Inflammatory macrophage (primary cell): ENCODE measurements at places on chromosomes 3 and 15.

GRCh38 chr3:133121450-133121849, 83.3 kb downstream of the TMEM108 start:
- DNase-seq: no peak

GRCh38 chr15:67883234-67883773, 43.5 kb upstream of the RNU6-1 start:
- no peak for DNase-seq

- DNase-seq: no peak
These were observed 297.2 kb downstream of the RPLP1 start for GRCh38 chr15:69749797-69750196.

DNA sequence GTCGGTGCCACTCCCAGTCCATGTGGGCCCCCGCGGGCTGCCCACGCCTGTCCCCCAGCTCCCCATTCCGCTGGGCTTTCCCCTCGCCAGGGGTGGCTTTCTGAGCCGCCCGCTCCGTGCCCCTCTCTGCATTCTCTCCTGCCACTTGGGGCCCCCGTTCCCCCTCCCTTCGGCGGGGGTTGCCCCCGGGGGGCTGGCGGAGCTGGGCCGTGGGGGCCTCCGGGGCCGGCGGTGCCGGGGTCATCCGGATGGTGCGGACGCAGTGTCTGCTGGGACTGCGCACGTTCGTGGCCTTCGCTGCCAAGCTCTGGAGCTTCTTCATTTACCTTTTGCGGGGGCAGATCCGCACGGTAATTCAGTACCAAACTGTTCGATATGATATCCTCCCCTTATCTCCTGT, 46.5 kb downstream of the GRAMD1C start:
- no peak for DNase-seq

DNA sequence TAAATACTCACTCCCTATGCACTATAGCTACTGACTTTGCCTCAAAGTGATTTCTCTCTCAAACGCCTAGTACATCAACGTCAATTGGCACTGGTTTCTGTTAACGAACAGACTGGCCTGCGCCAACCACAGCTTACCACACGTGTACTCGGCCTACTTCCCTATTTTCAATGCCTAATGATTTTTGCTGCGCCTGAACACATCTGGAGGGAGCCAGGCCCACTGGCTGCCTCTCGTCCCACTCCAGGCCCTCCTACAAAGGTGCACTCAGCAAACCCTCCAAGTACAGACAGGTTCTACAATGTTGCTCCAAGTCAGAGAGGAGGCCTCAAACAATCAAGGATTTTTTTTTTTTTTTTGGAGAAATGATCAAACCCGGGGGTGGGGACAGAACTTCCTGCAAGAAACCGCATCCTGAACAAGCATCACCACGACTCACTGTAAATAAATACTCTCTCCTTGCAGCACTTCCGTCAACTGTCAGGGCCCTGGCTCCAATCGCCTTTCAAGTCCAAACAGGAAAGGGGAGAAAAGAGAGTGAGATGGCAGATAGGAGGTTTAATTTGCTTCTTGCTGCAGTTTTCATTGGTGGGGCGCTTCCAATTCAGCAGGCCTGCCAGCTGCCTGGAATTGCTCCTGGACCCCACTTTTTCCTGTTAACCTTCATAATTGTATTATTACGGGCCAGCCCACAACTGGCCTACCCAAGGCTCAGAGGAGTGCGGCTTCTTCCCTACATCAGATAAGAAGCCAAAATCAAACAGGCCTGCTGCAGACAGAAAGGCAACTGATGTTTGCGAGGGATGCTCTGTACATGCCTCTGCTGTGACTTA, 139.3 kb downstream of the FOXP1 start:
- peak; percentile 90 for DNase-seq

GRCh38 chr3:39754549-39754948, 54.9 kb upstream of the MYRIP start:
- DNase-seq: no peak

DNA sequence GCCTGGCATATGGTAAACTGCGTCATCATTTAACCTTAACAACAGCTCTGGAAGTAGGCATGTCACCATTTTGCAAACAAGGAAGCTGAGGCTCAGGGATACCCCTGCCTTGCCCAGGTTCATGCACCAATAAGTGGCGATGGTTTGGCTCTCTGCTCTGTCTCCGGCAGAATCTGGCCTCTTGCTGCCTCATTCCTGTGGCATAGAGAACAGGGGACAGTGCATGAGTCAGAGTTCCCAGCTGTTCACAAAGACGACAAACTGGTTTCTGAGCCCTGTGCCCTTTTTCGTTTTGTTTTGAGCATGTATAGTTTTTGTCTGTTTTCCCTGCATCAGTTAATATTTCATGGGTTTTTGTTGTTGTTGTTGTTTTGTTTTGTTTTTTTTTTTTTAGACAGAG, 236.8 kb downstream of the OPA1 start:
- DNase-seq: no peak

GRCh38 chr3:53513556-53514190, 19.3 kb downstream of the CACNA1D start:
- DNase-seq: no peak

DNA sequence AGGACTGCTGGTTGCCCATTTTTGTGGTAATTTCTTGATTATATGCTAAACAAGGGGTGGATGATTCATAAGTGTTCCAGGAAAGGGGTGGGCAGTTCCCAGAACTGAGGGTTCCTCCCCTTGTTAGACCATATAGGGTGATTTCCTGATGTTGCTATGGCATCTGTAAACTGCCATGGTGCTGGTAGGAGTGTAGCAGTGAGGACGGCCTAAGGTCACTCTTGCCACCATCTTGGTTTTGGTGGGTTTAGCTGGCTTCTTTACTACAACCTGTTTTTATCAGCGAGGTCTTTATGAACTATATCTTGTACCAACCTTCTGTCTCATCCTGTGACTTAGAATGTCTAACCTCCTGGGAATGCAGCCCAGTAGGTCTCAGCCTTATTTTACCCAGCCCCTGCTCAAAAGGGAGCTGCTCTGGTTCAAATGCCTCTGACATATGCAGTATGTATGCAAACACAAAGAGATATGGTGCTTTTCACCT, 46.2 kb downstream of the C3orf38 start:
- DNase-seq: no peak

DNA sequence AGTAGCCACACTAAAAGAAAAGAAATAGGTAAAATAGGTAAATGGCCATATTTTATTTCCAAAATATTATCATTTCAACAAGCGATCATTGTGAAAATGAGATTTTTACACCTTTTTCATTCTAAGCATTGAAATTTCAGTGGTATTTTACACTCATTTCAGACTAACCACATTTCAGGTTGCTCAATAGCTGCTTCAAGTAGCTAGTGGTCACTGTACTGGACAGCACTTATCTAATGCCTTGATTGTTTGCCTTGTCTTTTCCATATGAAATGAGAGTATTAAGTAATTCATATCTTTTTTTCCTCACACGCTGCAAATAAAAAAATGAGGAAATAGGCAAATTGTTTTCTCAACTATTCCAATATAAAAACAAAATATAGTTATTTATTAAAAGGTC, 332.8 kb downstream of the NLGN1 start:
- no peak for DNase-seq

GRCh38 chr15:88113613-88114308, 142.8 kb downstream of the NTRK3 start:
- no peak for DNase-seq

DNA sequence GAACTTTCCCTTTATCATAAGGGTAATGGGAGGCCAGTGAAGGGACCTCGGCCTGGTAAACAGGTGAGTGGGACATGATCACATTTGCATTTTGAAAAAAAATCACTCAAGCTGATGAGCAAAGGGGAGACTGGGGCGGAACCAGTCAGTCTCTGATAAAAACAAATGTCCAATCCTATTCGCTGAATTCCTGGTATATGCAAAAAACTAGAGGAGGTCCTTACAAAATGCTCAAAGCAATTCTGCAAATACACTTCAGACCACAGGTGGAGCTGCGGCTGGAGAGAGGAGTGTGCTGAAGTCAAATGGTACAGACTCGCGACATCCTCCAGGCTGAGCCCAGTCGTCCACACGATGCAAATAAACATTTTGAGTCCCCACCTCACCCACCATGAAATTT, 166.7 kb downstream of the FOXP1 start:
- no peak for DNase-seq

DNA sequence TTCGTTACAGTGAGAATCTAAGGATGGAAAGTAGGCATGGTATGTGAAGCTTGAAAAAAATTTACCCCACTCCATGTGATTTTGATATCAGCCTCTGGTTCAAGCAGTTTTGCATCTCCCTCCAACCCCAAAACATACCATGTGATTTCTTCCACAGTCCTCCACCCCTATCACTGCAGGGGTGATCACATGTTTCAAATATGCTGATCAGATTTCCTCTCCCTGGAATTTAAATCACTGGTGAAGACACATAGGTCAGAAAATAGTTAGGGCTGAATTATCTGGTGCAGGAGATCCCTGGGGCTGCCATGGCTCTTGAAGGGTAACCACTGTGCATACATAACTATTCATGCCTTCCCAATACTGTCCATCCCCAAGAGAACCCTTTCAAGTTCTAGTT, 119.7 kb upstream of the THRB start:
- no peak for DNase-seq

DNA sequence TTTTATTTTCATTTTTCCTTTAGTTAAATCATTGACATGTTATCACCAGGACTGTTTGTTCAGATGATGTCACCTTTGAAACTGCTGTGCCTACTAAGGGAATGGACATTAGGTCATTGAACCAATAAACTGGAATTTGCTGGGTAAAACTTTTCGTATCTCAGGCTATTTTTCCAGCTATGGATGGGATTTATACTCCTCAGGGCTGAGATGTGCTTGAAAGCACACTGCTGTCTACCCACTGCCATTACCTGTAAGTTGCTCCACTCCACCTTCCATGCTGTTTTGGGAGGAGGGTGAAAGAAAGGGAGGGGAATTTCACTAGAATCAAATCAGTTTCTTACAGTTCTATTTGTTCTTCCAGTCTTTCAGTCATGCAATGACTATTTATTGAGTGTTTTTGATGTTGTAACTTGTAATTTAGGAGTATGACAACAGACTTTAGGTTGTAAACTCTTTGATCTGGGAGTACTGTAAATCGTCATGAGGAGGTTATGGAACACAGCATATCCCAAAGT, 11.3 kb downstream of the EHD4 start:
- DNase-seq: no peak

DNA sequence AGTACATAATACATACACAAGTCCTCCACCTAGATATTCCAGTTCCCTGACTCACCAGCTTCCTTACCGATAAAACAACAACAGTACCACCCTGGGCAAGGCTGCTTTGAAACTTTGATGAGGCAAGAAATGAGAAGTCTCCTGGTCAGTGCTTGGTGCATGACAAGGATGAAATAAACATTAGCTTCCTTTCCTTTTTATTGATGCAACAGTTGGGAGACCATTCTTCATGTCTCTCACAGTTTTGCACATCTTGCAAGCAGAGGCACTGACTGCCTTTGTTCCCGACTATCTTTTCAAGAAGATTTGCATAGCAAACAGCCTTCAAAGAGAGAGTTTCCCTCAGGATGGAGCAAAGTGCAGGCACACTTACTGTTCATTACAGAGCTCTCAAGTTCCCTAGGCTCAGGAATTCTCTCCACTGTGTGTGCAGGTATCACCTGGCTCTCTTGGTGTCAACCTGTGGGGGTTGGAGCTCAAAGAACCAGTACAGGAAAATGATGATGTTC, 65.2 kb downstream of the MYLK start:
- DNase-seq: no peak

- no peak for DNase-seq
These were observed 29.3 kb downstream of the GRK7 start for GRCh38 chr3:141792495-141792894.

- no peak for DNase-seq
These were observed 2.1 kb upstream of the SEMA3B start for GRCh38 chr3:50266836-50267235.

- no peak for DNase-seq
These were observed 802 bp downstream of the RCN2 start for GRCh38 chr15:76932135-76932966.

- DNase-seq: no peak
These were observed 57.1 kb upstream of the FILIP1L start for GRCh38 chr3:100171211-100171914.

DNA sequence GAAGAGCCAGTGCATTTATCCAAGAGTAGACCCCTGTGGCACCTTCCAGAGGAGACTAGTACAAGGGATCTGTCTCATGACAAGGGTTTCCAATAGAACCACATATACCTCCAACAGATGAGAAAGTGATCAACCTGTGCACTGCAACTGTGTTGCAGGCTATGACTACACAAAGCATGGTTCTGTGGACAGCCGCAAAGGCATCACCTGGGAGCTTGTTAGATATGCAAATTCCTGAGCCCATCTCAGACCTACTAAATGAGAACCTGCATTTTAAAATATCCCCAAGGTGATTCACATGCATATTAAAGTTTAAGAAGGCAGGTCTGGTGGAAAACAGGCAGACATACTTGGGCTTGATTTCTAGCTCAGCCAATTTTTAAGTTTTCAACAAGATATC, 368.7 kb downstream of the FOXP1 start:
- no peak for DNase-seq

DNA sequence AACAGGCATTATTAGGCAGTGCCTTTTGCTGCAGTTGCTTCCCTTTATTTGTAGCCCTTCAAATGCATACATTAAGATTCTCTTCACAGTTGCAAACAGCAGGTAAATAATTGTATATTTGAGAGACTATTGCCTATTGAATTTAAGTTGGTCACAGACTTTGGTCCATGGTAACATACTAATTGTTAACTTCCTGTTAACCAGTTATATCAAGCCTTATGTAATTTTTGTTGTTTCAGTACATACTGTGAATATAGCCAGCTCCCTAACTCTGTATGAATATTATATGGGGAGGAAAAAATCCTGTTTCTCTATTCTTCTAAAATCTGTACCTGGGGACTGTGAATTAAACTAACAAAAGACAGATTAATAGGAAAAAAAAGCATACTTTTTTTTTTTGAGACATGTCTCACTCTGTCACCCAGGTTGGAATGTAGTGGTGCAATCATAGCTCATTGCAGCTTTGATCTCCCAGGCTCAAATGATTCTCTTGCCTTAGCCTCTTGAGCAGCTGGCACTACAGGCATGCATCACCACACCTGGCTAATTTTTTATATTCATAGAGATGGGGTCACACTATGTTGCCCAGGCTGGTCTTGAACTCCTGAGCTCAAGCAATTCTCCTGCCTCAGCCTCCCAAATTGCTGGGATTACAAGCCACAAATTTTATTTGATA, 53.2 kb downstream of the CHL1 start:
- DNase-seq: no peak
